ENCODE measurements at places on chromosomes 16 and 17.

DNA sequence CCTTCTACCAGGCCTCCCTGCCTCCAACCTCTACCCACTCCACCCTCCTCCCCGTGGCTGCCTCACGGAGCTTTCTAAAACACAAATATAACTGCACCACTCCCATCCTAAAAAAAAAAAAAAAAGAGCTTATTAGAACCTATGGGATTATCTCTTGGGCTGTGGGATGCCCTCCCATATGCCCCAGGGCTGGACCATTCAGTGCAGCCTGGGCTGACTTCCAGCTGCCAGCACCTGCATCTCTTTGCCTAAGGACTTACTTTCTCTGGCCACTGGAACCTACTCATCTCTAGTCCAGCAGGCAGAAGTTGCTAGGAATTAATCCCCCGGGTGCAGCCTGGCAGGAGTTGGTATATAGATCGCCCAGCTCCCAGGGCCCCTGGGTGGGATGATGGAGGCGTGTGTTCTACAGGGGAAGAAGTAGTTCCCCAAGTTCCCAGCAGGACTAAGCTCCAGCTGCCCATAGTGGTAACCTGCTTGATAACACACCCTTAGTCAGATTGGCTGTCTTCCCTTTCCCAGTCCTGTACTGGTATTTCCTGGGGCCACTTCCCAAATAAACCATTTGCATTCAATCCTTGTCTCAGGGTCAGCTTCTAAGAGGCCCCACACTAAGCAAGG lies 10.3 kb downstream of the MPP3 start:
- DNase-seq: no peak

GRCh38 chr16:57578521-57579360 lies 36.3 kb downstream of the ADGRG5 start:
- peak; percentile 35 for DNase-seq

DNA sequence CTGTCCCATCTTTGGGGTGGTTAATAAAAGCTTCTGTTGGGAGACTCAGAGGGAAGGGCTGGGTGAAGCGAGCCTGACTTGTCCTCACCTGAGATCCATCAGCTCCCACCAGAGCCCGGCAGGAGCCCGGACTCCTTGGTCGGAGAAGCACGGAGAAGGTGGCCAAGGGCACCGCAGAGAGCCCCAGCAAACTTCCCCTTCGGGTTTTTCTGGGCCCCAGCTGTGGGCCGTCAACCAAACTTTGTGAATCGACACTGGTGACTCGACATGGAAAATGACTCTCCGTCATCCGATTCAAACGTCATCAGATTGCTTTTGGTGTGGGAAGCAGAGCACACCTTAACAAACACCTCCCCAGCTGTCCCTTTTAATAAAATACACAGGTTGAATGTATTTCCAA lies 21.4 kb downstream of the ENPP7 start:
- DNase-seq: no peak

DNA sequence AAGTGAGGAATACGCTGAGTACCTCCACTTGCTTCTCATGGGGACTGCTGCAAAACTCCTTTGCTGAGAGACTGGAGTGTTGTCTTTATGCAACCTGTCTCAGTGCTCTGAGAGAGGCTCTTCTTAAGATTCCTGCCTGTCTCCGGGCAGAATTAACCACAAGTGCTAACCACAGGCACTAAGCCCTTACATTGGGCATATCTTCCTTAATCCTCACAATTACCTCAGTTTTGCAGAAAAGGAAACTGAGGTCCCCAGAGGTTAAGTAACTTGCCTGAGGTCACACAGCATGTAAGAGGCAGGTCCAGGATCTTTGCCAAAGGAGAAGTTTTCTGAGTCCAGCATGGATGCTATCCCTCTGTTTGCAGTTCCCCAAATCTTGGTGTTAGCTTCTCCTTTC lies 86.0 kb downstream of the GP2 start:
- no peak for DNase-seq

DNA sequence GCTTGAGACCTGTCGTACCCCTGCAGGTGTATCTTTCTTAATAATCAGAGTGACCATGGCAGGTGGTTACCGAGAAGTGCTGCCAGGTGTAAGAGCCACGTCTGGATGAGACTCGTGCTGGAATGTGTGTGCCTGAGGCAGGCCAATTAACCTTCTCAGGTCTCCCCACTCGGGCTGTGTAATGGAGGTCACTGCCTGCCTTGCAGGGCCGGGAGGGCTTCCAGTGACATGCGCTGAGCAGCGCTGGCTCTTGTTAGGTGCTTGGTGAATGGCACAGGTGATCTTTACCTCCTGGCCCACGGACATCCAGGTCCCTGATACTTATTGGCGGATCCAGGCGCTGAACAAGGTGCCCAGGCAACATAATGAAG lies 4.6 kb upstream of the GSE1 start:
- DNase-seq: no peak

DNA sequence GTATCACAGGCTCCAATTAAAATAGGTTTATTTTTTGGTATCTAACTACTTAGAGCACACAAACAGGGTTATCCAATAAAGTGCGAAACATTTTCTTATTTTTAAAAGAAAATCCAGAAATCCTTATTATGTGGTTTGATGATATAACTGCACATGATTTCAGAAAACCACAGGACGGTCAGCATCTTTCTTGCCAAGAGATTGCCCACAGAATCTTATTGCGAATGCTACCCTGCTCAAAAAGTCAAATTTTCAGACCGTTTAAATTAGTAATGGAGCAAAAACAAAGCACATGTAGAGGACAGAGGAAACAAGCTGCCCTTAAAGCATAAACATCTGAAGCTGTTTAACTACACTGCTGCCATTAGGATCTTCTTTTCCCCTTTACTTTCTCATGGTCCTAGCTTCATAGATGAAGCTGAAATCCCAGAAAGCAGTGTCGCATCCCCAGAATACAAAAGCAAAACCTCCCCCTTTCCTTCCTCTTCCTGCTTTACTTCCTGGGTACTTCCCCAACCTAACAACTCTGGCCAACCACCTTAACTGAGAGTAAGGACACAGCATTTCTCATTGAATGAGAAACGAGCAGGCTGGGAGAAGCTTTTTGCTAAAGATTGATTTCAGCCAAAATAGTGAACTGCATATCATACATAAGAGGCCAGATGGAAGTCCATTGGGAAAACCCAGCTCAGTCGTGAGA lies 43.7 kb downstream of the CMTM4 start:
- DNase-seq: no peak

GRCh38 chr16:85800321-85800669 lies 800 bp downstream of the COX4I1 start:
- no peak for DNase-seq

DNA sequence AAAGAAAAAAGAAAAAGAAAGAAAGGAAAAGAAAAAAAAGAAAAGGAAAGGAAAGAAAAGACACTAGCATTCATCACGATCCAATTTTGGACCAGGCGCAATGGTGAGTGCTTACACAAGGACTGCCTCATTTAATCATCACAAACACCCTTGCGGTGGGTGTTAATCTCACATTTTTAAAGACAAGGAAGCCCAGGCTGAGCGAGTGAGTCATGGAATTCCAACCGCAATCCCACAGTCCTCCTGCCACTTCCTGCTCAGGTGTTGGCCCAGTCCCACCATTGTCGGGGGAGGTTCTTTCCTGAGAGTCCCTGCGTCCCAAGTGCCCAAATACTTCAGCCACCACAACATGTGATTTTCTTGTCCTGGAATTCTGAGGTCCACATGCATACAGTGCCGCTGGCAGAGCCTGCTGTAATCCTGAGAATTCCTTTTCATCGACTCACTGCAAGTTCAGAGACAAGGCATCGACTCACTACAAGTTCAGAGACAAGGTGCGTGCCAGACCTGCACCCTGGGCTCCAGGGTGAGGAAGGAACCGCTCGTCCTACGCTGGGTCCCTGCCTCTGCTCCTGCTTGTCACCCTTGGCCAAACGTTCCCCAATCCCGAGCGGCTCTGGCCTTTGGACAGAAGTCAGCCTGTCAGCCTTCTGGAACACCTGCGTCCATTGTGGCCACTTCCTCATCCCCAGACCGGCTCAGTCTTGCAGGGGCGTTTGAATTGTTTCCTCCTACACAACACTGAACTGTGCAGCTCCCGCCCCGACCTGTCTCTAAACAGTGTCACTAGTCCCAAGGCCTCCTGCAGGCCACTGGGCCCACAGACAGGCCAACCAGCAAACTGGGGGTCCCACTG lies 5.8 kb downstream of the ZG16B start:
- DNase-seq: no peak

DNA sequence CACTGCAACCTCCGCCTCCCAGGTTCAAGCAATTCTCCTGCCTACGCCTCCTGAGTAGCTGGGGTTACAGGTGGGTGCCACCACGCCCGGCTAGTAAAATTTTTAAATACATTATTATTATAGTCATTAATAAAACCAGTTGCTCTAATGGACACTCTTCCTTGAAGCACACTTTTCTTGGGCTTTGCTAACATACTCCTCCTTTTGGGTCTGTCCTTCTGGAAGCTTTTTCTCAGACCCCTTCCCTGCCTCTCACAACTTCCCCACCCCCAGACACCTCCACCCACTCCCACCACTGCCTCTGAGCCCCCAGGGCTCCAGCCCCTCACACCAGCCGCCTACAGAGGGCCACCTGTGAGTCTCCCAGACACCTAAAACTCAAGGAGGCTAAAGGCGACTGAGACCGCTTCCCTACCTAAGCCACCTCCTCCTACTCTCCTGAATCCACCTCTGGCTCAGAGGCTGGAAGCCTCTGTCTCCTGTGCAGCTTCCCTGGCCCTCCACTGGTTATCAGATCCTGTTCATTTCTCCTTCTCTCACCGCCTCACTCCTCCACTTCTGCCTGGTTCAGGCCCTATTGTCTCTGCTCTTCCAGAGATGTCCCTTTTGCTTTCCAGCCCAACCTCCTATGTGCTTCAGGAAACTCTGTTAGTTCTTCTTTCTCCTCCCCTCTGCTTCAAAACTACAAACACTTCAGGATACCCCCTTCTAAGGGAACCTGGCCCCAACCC lies 2.1 kb upstream of the CUEDC1 start:
- no peak for DNase-seq

- DNase-seq: peak; percentile 63
Observed at GRCh38 chr17:48997827-48998586, 822 bp downstream of the IGF2BP1 start.

DNA sequence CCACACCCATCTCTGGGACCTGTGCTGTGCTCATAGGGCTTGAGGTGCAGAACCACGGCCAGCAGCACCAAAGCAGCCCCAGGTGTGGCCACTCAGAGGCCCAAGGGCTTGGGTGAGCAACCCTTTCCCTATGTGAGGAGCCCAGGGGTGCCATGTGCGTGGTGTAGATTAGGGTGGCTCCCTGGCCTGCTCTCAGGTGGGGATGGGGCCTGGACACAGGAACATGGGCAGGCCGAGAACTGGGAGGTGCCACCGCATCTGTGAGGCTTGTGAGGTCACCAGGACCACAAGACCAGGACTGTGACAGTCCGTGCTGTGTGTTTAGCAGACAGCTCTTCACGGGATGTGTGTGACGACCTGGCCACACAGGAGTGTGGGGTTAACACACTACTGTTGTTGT lies 103.5 kb upstream of the ZNF750 start:
- no peak for DNase-seq

DNA sequence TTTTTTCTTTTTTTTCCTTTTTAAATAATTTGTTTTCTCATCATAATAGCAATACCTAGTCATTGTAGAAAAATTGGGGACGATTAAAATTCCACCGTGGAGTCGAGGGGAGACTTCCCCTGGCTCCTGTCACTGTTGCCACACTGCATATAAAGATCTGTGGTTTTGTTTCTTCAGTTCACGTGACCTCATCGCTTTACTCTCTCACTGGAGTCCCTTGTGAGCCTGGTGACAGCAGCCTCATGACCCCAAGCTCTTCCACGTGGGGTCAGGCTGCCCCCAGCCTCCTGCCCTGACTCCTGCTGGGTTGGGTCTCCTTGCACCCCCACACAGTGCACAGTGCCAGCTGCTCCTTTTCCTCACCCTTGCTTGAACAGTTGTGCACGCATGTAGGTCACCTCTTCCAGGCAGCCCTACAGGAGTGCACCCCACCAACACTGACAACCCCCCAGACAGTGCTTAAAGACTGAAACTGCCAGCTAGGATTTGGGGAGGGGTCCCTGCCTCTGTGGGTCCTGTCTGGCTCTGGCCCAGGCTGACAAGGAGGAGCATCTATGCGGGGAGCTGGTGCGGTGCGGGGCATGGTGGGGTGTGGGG lies 7.3 kb upstream of the METRNL start:
- no peak for DNase-seq

- DNase-seq: no peak
Observed at GRCh38 chr17:46053911-46054534, 55.0 kb downstream of the STH start.

DNA sequence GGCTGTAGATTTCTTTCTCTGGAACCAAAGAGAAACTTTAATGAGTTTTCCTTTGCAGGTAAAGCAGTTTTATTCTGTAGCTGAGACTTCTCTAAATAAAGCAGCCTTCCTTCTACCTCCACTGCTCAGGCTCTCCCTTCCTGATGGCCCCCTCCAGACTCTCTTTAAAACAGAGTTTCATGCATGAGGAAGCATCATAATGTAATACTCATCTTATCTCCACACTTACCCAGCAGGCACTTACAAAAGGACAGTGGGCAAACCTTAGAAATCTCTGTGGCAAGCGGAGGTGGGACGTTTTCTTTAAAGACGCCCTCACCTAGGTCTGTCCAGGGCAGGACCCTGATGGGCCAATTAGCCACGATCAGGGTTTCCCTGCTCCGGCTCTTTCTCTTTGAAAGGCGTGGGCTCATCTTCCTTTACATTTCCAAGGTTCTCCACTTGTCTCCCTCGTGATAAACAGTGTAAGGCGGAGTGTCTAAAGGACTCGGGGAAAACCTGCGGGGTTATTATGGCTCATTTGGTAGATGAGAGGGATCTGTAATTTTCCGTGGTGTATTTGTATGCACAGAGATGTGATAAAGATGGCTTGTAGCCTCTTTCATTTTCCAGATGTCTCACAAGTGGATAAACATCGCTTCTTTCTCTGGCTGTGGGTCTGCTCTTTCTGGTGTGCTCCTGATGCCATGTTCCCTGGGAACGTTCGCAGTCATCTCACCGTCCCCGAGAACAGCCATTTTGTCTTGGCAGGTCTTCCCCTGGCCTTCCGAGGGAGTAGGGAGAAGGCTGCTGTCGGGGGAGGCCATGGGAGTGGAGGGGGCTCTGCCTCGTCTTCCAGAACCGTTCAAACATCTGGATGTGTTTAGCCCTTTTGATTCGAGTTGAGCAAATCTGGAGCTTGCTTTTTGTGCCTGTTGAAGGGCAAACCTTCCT lies 239.0 kb downstream of the CCDC182 start:
- DNase-seq: no peak

DNA sequence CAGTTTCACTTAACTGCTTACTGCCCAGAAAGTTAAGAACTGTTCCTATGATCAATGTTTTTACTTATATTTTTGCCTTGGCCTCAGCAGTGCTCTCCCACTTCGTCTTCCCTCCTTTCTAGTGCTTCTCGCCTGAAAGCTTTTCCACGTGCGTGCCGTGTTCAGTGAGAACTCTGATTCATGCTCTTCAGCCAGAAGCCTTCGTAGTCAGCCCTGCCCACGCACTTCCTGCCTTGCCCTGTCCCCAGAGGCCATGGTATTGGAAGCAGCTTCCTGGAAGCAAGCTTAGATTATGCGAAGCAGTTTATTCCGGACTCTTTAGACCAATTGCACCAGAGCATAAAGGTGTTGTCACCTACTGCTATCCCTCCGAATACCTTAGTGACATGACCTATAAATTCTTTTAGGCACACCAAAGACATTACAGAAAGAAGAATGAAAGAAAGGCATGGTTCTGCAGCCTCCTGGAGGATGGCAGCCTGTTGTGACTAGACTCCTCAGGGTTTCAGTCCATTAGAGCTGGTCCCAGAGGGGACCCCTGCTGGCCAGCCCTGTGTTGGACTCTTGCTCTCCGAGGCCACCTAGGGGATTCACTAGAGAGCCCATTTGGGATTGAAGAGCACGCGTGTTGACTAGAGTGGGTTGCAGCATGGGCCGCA lies 105.2 kb downstream of the RPTOR start:
- DNase-seq: peak; percentile 60

GRCh38 chr16:23549938-23550337 lies 7.2 kb downstream of the EARS2 start:
- DNase-seq: no peak

Data from eye (tissue), 1 donor.